Activated naive CD8-positive, alpha-beta T cell treated with anti-CD3 and anti-CD28 coated beads, Interleukin-2, amount 10 ng/mL, durations not matched to agents 7 days and 5 days (primary cell): ENCODE measurements at places on chromosomes 11 and 22. TPM values are rescaled to one million over a fixed set of nuclear protein-coding genes. Genes with fewer than 3 reads are reported as not detected.

The MN1 gene
- total RNA-seq = 0.30 TPM

DNA sequence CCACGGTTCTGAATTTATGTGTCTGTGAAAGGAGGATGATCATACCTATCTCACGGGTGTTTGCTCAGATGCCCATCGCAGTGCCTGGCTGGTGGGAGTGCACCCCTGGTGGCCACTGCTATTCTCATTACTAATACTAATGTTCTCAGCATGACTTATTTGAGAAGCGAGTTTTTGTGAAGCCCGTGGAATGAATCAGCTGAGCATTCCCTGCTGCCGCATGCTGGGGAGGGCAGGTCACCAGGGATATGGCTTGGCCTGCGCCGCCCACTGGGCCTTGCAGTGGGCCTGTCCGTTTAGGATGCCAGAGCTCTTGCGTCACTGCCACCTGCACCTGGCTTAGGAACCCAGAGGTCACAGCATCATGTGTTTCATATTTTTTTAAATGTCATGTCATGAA, 16.9 kb downstream of the CTTN start:
- DNase-seq = no peak

- no peak for DNase-seq
Measured at GRCh38 chr11:7208391-7208790, 43.3 kb upstream of the SYT9 start.

DNA sequence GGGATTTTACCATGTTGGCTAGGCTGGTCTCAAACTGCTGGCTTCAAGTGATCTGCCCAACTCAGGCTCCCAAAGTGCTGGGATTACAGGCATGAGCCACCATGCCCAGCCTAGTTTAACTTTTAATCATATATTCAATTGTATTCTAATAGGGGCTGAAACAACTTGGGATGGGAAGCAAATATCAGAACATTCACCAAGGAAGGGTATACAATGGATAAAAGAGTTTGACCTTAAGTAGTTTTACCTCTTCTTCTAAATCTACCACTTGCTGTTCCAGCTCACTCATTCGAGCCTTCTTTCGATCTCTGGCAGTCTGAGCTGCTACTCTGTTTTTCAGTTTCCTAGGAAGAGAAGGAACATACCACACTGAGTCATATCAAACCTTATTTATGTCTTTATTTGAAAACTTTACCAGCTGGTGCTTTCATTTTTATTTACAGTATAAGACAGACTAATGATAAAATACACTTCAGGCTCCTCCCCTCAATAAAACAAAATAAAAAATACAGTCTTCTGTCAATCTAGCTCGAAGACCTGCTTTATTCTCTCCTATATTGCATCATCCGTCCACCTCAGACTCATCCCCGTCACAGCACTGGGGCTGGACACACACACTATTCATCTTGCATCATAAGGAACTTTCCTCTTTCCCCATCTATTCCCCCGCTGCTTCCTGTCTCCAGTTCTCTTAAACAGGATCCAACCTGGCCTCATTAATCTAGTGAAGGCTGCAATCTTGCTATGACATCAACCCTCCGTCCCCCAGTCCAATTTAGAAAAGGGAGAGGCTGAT, 1.4 kb downstream of the XBP1 start:
- no peak for DNase-seq

- DNase-seq = no peak
Measured at GRCh38 chr11:2690596-2691354, 9.0 kb downstream of the KCNQ1OT1 start.

DNA sequence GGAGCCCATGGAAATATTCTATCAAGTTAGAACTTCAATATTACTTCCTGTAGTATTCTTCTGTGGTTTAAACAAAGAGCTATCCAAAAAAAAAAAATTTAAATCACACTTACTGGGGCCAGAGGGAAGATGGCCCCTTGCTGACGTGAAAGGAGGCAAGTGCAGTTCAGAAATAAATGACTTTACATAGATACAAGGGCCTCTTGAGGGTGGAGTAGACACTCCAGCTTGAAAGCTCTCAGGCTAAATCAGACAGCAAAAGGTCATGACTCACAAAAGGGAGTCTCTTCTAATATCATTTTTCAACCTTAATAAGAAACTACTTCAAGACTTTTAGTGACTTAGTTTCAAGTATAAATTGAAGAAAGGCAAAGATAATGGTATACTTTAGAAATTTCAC, 1160.3 kb downstream of the FAM181B start:
- DNase-seq = no peak
